ENCODE measurements at places on chromosomes 12 and 14. TPM values are rescaled to one million over a fixed set of nuclear protein-coding genes. Genes with fewer than 3 reads are reported as not detected.

Gene TUNAR
- total RNA-seq: not detected

- DNase-seq: no peak
Measured at GRCh38 chr12:53728206-53728605, 954 bp upstream of the CALCOCO1 start.

- peak; percentile 57 for DNase-seq
Measured at GRCh38 chr14:104419865-104420505, 159.6 kb upstream of the C14orf180 start.

DNA sequence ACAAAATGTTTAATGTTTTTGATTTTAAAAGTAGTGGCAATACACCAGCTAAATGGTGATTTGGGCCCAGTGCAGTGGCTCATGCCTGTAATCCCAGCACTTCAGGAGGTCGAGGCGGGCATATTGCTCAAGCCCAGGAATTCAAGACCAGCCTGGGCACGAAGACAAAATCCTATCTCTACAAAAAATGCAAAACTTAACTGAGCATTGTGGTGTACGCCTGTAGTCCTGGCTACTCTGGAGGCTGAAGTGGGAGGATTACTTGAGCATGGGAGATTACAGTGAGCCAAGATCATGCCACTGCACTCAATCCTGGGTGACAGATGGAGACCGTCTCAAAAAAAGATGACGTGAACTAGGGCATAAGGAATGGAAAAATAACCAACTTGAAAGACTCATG, 4.7 kb downstream of the RPL36AL start:
- DNase-seq: no peak

DNA sequence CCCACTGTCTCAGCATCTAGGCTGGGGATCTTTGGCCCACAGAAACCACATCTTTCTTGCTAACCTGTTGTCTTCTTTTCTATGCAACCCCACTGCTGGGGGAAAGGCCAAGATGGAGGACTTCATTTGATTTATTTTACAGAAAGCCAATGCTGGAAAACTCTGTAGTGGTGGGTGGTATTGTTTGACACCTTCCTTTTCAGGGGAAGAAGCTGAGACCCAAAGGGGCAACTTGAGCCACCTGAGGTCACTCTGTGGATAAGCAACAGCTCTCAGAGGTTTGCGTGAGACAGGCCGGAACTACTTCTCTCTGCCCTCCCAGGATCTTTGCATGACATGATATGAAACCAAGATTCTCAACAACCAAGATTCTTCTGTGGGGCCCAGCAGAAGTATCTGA, 645.2 kb downstream of the VRK1 start:
- DNase-seq: no peak

GRCh38 chr14:52329678-52330369, 15.7 kb downstream of the PTGER2 start:
- no peak for DNase-seq
